ENCODE measurements at places on chromosomes 3 and 15.

DNA sequence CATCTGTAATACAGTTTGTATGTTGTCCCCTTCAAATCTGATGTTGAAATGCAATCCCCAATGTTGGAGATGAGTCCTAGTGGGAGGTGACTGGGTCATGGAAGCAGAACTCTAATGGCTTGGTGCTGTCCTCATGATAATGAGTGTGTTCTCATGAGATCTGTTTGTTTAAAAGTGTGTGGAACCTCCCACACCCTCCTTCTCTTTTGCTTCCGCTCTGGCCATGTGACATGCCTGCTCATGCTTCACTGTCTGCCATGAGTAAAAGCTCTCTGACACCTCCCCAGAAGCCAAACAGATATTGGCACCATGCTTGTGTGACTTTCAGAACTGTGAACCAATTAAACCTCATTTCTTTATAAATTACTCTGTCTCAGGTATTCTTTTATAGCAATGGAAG, 794.0 kb upstream of the CFAP20DC start:
- no peak for DNase-seq

- DNase-seq: no peak
These were observed 93.6 kb downstream of the TBC1D2B start for GRCh38 chr15:77983708-77984445.

DNA sequence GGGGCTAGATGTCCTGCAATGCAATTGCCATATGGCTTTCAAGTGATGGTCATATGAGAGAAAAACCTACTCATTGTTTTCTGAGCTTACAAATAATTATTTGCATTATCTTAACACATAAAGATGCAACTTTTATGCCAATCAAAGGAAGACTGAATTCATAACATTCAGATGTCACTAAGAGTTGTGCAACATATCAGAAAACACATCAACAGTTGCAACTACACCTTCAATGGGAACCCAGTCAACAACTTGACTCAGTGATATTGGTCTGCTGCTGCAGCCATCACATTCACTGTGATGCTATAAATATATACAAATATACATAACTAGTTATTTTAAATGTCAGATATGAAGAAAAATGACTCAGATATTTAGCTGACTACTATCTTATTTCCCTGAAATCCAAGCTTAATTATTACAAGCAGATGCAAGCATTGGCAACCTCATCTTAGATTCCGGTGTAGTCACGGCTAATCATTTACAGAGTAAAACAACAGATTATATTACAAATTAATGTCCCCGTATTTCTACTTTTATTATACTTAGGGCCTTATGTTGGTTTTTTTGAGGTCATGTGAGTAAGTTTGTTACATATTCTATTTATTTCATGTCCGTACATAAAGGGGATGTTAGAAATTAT, 23.7 kb downstream of the CNTN3 start:
- DNase-seq: no peak

GRCh38 chr3:189222927-189223636, 51.3 kb downstream of the TPRG1 start:
- DNase-seq: no peak

All from stimulated activated CD4-positive, alpha-beta T cell treated with anti-CD3 and anti-CD28 coated beads, Interleukin-15, amount 100 ng/mL, for 24 hours (primary cell).